Stimulated activated CD4-positive, alpha-beta T cell treated with anti-CD3 and anti-CD28 coated beads, TNF-alpha, amount 100 ng/mL, for 1 hour (primary cell): ENCODE measurements at places on chromosomes 1 and 21.

GRCh38 chr1:13550663-13551062 lies 33.0 kb upstream of the PDPN start:
- no peak for DNase-seq

GRCh38 chr1:57616921-57617320 lies 193.1 kb upstream of the DAB1 start:
- no peak for DNase-seq

GRCh38 chr21:39713905-39714304 lies 31.1 kb upstream of the IGSF5 start:
- no peak for DNase-seq

- DNase-seq = no peak
Measured at GRCh38 chr1:89276690-89277089, 4.0 kb upstream of the GBP5 start.

DNA sequence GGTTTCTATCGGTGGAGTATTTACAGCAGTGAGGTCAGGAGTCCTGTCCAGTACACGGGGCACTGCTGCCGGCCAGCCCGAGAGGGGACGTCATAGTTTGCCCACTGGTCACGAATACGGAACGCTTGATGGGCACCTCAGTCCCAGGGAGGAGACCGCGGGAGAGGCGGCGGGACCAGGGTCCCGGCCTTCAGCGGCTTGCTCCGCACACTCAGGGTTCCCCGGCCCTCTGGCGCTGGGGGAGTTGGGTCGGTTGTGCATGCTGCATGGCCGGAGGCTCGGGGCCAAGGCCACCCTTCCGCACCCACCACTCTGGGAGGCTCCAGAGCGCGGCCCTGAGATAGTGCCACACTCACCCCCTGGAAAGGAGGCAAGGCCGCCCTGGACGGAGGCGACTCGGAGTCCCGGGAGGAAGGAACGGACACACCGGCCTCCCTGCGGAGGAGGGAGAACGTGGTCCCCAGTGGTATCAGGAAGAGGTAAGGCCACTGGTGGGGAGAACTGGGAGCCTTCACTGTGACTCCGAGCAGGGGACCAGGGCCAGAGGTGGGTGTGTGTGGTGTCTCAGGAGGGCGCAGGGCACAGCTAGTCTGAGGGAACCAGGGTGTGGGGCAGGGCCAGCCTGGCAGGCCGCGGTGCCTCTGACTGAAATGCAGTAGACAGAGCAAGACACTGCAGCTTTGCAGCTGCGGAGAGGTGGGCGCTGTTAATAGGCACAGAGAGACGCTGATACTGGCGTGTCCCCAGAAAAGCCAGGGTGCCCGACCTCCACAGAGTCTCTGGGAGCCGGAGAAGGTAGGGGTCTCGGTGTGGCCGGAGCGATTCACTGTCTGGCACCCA lies 28.6 kb upstream of the PRSS38 start:
- no peak for DNase-seq

GRCh38 chr1:206924592-206925105 lies 2.9 kb upstream of the FCMR start:
- DNase-seq = no peak
